ENCODE measurements at places on chromosomes 3 and 15. TPM values are rescaled to one million over a fixed set of nuclear protein-coding genes. Genes with fewer than 3 reads are reported as not detected.

GRCh38 chr3:189890496-189890895 is 230.2 kb downstream of the P3H2 start:
- no peak for DNase-seq

The KCNAB1 gene
- total RNA-seq: 9.1 TPM

DNA sequence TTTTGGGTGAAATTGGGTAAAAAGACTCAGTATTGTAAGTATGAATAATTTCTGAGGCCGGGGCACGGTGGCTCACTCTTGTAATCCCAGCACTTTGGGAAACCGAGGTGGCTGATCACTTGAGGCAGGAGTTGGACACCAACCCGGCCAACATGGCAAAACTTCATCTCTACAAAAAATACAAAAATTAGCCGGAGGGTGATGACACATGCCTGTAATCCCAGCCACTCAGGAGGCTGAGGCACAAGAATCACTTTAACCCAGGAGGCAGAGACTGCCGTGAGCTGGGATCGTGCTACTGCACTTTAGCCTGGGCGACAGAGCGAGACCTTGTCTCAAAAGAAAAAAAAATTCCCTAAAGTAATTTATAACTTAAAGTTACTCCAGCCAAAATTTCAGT is 162.2 kb downstream of the APBA2 start:
- DNase-seq: no peak

DNA sequence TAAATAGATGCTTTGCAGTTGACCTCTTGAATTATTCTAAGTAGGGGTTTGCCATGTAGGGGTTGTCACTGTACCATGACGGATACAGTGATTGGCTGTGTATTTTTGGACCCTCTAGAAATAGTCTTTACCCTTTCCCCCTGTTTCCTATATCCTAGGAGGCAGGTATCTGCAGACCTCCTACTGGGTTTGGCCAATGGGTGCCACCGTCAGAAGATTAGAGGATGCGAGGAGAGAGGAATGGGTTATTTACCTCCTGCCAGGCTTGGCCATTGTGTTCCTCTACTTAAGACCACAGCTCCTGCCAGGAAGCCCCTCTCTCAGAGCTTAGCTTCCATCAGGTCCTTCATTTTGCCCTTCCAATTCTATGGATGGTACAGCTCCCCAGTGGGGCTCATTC is 40.2 kb upstream of the CLRN1 start:
- no peak for DNase-seq

The GABRA5 gene
- not detected for total RNA-seq

- DNase-seq: no peak
Measured at GRCh38 chr3:49158792-49159191, 7.3 kb downstream of the CCDC71 start.

DNA sequence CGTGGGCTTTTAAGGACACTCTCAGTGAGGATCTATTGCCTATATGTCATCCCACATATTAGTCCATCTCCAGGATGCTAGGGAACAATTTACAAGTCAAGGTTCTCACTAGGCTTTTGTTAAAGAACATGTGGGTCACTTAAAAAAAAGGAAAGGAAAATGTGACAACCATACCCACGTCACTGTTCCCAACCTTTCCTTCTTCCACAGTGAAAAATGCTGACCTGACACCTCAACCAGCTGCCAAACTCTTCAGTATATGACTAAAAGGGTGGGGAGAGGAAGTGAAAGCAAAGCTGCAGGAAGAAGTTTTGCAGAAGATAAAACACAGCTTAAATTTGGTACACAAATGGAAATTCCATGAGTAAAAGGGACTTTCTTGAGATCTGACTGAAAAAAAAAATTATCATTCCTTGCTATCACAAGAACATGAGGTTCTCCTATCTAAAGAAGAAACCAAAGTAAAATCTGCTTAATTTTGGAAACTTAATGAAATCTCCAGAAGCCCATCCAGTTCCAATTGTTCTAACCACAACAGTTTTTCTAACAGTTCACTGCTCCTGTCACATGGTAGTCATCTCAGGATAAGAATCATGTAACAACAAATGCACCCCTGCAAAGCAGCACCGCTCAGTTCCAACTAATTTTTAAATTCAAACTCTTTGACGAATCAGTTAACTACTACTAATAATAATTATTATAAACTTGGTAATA is 117.0 kb upstream of the TSPAN3 start:
- DNase-seq: peak; percentile 50

DNA sequence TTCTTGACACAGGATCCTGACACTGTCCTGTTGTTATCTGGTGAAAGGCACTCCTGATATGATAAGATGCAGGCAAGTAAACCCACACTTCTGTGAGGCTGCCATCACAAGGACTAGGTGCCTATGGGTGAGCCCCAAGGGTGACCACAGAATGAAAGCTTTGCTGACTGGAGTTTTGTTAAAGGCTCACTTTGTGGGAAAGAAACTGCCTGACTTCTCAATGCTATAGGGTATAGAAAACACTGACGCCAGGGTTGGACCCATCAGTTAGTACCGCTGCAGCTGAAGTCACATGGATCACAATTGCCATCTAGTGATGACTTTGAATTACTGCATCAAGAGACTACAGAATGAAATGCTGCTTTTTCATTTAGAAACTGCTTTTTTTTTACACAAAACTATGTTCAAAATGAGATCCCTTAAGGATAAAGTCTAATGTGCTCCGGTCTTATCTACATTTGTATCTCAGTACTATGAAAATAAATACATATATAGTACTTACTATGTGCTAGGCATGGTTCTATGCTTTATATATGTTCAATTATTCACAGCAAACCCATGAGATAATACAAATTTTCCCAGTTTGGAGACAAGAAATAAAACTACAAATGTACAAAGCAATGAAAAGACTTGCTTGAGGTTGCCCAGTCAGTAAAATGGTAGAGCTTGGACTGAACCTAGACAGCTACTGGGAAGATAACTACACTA is 64.2 kb upstream of the CMSS1 start:
- no peak for DNase-seq

DNA sequence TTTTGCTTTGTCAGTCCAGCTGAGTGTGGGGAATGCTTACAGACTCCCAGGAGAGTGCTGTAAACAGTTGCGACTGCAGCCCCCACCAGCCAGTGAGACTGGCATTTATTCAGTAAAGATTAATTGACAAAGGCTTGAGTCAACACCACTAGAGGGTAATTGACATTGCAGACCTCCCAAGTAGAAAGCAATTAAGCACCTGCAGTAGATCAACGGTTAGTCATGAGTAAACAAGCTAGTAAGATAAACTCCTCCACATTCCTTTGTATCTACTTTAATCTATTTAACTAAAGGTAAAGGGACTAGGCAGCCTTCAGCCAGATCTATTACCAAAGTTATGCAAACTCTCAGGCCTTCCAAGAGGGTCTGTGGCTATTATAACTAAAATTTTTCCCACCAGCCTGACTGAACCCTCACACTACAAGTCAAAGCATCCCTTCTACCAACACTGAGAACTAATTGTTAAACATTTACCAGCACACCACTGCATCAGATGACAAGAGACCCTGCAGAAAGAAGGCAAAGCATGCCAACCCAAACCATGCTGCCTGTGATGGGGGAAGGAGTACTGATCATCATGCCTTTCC is 30.5 kb upstream of the GALNT15 start:
- DNase-seq: no peak

GRCh38 chr15:62856466-62857246 is 185.9 kb upstream of the TPM1 start:
- DNase-seq: no peak

DNA sequence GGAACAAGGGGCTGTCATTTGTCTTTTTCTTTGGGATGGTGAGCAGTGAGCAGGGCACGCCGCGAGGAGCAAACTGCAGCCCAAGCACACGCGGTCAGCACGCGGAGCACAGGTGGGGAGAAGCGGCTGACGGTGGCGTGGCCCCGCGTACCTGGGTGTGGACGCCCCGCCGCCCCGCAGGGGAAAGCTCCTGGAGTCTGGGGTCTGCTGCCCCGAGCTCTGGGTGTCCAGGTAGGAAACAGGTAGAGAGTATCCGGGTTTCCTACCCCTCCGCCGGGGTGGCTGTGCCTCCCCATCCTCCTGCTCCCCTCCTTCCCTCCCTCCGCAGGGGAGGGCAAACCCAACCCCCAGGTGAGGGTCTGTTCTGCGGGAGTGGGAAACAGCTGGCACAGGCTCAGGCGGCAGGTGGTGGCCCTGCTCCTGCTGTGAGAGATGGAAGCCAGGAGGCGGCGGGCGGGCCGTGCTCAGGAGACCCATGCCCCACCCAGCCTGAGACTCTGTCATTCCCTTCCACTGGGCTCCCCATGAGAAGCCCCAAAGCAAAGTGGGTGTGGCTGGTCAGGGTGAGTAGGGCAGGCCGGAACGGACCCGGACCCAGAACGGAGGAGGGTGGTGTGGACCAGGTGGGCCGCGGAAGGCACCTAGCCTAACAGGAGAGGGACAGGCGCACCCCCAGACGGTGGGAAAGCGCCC is 56.9 kb upstream of the CGNL1 start:
- DNase-seq: no peak

GRCh38 chr3:112407888-112408702 is 75.1 kb downstream of the CD200 start:
- DNase-seq: no peak

GRCh38 chr3:39088456-39088855 is 19.0 kb downstream of the GORASP1 start:
- DNase-seq: peak; percentile 12

The TMCO5A gene
- not detected for total RNA-seq

DNA sequence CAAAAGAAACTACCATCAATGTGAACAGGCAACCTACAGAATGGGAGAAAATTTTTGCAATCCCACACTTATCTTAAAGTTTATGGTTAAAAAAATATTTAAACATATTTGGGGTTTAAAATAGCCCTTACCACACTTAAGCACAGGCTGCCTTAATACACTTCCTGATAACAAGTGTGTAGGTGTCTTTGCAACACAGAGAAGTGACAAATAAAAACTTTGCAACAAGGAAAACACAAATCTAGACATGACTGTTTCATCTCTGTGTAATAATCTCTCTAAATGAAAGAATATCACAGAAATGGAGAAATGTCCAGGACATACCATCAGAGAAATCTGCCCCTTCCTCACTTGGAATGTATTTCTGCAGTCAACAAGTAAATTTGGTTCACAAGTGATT is 464.1 kb upstream of the ARHGEF26 start:
- no peak for DNase-seq

The ARL14 gene
- total RNA-seq: 2.9 TPM

- DNase-seq: no peak
Measured at GRCh38 chr3:178078953-178079352, 457.3 kb upstream of the KCNMB2 start.

DNA sequence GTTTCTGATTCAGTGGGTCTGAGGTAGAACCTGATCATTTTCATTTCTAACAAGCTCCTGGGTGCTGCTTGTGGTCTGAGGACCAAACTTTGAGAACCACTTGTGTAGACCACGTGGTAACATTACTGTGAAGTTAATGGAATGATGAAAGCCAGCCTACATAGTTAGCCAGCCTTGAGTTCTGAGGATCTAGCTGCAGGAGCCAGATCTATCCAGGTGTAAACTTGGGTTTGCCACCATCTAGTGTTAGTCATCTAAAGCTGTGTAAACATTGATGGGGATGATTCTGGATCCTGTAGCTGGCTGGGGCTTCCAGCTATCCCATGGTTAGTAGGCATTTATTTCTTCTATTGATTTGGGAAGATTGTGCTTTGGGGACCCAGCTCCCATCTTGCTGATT is 170.0 kb downstream of the TMEM108 start:
- DNase-seq: no peak

The ZNF502 gene
- total RNA-seq: 11.4 TPM

The LYZL4 gene
- total RNA-seq: not detected

DNA sequence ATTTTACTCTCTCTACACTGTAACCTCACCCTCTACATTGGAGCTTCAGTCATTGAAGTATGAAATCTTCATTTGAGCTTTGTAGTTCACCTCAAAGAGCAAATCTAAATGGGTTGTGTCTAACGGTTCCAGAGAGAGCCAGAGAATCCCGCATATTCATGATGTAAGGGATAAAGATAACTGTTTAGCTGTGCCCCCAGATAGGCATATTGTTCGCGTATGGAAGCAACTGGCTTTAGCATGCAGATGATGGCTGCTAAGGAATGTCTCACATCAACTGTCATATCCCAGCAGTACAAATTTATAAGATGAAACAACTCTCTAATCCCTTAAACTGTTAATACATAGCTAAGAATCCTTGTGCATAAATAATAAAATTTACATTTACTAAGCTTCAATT is 412.7 kb upstream of the ROBO2 start:
- DNase-seq: no peak

DNA sequence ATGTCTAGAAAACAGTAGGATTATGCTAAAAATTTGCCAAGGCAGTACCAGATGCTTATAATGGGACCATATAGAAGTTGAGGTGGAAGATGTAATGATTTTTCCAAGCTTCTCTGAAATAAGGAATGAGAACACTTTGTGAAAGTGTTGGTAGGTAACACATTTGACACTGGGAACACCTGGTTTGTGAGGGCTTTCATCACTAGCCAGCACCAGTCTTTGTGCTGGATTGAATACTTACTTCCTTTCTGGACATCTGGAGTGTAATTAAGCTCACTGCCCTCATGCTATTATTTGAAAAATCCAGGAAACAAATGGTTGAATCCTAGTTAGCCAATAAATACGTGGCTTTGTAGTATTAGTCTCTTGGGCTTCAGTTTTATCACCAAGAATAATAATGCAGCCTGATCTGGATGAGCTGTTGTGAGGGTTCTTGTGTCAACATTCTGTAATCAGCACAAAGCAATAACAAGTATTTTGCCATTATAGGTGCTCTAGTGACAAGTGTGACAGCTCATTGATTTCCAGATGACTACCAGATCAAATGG is 12.9 kb downstream of the CCDC80 start:
- no peak for DNase-seq

DNA sequence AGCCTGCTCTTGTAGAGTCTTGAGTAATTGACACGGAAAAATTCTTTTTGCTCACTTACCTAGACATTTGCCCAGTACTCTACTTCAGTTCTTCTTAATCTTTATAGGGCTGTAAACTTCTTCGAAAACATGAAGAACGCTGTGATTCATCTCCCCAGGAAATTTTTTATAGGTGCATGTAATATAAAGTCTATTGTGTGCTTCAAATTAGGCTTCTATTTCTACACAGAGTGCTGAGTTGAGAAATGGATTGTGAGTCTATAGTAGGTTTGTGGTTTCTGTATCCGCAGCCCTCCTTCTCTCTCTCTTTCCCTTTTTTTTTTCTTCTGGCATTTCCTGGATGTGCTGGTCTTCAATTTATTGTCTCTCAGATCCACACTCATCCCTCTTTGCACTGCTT is 183.3 kb upstream of the DCBLD2 start:
- no peak for DNase-seq

DNA sequence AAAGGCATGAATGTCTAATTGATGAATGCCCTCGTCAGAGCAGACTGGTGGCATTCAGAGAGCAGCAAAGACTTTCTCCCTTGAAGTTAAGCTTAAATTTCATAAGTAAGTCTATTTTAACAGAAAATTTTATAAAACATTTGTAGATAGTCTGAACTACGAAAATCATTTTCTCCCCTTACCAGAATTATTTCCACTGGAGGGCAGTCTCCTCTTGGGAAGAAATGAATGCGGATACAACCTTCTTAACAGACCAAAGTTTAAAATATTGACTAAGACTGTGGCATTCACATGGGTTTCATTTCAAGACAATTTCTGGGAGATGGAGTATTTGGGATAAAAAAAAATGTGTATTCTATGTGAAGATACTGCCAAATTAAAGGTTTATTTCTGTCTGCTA is 669.0 kb downstream of the FHIT start:
- no peak for DNase-seq

The ZNF860 gene
- total RNA-seq: 4.4 TPM

Data from ureter (tissue), 1 donor.